Activated naive CD8-positive, alpha-beta T cell treated with anti-CD3 and anti-CD28 coated beads for 36 hours (primary cell): ENCODE measurements at places on chromosomes 12 and 14. TPM values are rescaled to one million over a fixed set of nuclear protein-coding genes. Genes with fewer than 3 reads are reported as not detected.

The TAC3 gene
- total RNA-seq = 0.31 TPM

The ALX1 gene
- not detected for total RNA-seq

- DNase-seq = no peak
- H3K27ac ChIP-seq = no peak overlapping the region
- no peak overlapping the region for H3K4me3 ChIP-seq
- H3K36me3 ChIP-seq = no peaks in the 10 kb centered on the region
- no peaks in the 10 kb centered on the region for H3K27me3 ChIP-seq
- H3K4me1 ChIP-seq = peaks cover 9% of the 10 kb centered on the region
Observed at GRCh38 chr12:4441355-4442335, 4.0 kb downstream of the FGF6 start.

GRCh38 chr12:100675432-100675831 lies 101.9 kb downstream of the GAS2L3 start:
- no peak overlapping the region for H3K4me3 ChIP-seq
- no peak for DNase-seq
- peaks cover 7% of the 10 kb centered on the region for H3K27me3 ChIP-seq
- H3K4me1 ChIP-seq = no peaks in the 10 kb centered on the region

DNA sequence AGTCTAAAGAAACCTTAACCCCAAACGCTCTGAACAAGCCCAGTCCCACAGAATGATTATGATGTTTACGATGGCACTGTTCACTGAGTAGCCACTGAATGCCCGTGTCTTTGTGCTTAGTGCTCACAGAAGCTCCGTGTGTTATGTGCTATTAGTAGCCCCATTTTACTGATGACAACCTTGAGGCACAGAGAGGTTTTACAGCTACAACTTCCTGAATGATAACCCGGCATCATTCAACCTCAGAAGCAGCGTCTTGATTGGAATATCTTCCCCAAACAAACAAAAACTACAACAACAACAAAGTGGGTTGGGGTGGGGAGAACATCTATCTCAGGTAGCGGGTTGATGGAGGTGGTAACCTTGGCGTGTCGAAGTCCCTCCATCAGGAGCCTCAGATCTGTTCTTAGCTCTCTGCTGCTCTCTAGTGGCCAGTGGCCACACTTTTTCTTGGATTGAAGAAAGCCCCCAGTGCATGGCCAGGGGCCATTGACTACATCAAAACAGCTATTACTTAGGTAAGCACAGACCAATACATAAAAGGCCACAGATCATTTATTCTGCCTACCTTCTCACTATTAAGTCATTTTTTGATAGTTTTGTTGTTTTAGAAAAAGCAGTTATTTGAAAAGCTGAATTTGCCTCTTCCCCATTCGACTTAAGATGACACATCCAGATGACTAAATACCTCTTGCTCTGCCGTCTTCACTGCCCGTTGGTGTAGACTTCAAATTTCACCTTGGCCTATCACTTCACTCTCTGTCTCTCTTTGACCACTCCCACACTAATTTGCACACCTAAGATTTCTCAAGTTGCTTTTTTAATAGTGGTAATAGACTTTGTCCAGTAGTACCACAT lies 376.9 kb downstream of the GALC start:
- DNase-seq = peak; percentile 25
- H3K36me3 ChIP-seq = no peaks in the 10 kb centered on the region
- H3K27ac ChIP-seq = no peak overlapping the region
- no peaks in the 10 kb centered on the region for H3K4me1 ChIP-seq
- H3K27me3 ChIP-seq = peaks cover 8% of the 10 kb centered on the region
- no peak overlapping the region for H3K4me3 ChIP-seq

- DNase-seq = no peak
- no peak overlapping the region for H3K4me3 ChIP-seq
- peaks cover 16% of the 10 kb centered on the region for H3K27me3 ChIP-seq
Observed at GRCh38 chr12:102305486-102305885, 107.9 kb upstream of the PMCH start.
